ENCODE measurements at places on chromosomes 6 and 20.

GRCh38 chr20:24785141-24786110 lies 163.6 kb upstream of the CST7 start:
- no peak for DNase-seq
- no peak overlapping the region for H3K4me3 ChIP-seq
- no peaks in the 10 kb centered on the region for H3K4me1 ChIP-seq
- no peaks in the 10 kb centered on the region for H3K36me3 ChIP-seq
- H3K27me3 ChIP-seq, result no peaks in the 10 kb centered on the region

GRCh38 chr20:62368392-62368975 lies 1.4 kb upstream of the LAMA5 start:
- no peak overlapping the region for H3K27ac ChIP-seq
- DNase-seq, result no peak
- H3K4me1 ChIP-seq, result peaks cover 13% of the 10 kb centered on the region
- H3K4me3 ChIP-seq, result no peak overlapping the region
- no peaks in the 10 kb centered on the region for H3K36me3 ChIP-seq

DNA sequence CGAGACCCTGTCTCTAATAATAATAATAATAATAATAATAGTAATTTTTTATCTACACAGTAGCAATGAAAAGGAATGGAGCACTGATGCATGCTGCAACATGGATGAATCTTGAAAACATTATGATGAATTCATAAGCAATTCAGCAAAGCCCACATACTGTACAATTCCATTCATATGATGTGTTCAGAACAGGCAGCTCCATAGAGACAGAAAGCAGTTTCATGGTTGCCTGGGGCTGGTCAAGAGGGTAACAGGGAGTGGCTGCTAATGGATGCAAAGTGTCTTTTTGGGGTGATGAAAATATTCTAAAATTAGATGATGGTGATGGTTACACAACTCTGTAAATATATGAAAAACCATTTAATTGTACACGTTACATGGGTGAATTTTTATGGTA lies 43.6 kb downstream of the SLC24A3 start:
- no peaks in the 10 kb centered on the region for H3K4me1 ChIP-seq
- no peak overlapping the region for H3K4me3 ChIP-seq
- H3K36me3 ChIP-seq, result no peaks in the 10 kb centered on the region
- DNase-seq, result no peak
- H3K27me3 ChIP-seq, result no peaks in the 10 kb centered on the region

DNA sequence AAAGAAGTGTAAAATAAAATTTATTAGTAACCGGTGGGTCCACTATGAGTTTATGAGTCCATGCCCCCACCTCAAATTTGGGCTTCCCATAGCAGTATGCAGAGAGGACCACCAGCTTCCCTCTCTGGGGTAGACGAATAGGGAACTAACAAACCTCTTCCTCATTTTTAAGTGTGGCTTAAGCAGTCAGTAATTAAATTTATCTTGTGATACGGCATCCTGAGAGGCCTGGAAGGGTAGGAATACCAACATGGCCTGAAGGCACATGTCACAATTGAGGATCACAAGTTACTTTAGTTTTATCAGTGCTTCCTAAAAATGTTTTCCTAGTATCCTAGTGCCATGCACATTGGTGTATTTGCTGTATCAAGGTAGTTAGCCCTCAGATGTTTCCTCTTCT lies 239.9 kb downstream of the HIVEP2 start:
- H3K27ac ChIP-seq, result no peak overlapping the region
- no peak for DNase-seq
- H3K4me3 ChIP-seq, result no peak overlapping the region
- H3K27me3 ChIP-seq, result no peaks in the 10 kb centered on the region

GRCh38 chr6:40348591-40348990 lies 238.6 kb downstream of the LRFN2 start:
- H3K4me1 ChIP-seq, result no peaks in the 10 kb centered on the region
- H3K27me3 ChIP-seq, result no peaks in the 10 kb centered on the region
- H3K4me3 ChIP-seq, result no peak overlapping the region
- DNase-seq, result no peak
- H3K27ac ChIP-seq, result no peak overlapping the region

GRCh38 chr6:11160199-11160598 lies 48.7 kb upstream of the ERVFRD-1 start:
- DNase-seq, result no peak
- H3K27ac ChIP-seq, result no peak overlapping the region
- no peak overlapping the region for H3K4me3 ChIP-seq
- H3K4me1 ChIP-seq, result no peaks in the 10 kb centered on the region
- H3K36me3 ChIP-seq, result no peaks in the 10 kb centered on the region

GRCh38 chr20:1951436-1952115 lies 42.3 kb downstream of the PDYN start:
- H3K4me3 ChIP-seq, result no peak overlapping the region
- no peak overlapping the region for H3K27ac ChIP-seq
- H3K36me3 ChIP-seq, result no peaks in the 10 kb centered on the region
- H3K27me3 ChIP-seq, result no peaks in the 10 kb centered on the region

GRCh38 chr6:25279748-25280343 lies 672 bp downstream of the CARMIL1 start:
- peak overlapping the region; percentile 91 for H3K4me3 ChIP-seq
- peaks cover 6% of the 10 kb centered on the region for H3K4me1 ChIP-seq

DNA sequence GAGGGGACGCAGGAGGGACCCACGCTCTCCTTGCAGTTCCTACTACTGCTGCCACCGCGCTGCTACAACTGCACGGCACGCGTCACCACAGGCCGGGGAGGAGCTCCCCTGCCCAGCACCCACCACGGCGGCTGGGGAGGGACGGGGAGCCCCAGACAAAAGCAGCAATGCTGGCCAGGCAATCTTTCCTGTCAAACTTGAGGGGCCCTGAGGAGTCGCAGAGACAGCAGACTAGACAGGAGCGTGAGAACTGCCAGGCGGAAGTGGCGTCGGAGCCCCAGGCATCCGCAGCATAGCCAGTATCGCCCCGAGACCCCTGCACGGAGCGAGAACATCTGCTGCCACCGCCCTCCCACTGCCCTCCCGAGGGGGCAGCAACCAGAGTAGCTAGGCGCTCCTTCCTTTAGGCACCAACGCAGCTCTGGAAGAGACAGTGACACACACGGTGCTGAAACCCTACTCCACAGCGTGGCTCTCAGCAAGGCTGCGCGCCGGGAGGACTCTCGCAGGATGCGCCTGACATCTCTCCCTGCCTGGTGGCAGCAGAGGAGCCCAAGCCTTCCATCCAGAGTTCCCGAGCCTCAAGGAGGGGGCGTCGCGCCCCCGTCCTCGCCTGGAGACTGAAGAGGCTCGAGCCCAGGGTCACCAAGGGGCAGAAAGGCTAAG lies 2.2 kb downstream of the TAF4 start:
- DNase-seq, result no peak
- H3K36me3 ChIP-seq, result no peaks in the 10 kb centered on the region
- peaks cover 21% of the 10 kb centered on the region for H3K4me1 ChIP-seq
- H3K27me3 ChIP-seq, result no peaks in the 10 kb centered on the region
- peak overlapping the region; percentile 48 for H3K4me3 ChIP-seq
- no peak overlapping the region for H3K27ac ChIP-seq

GRCh38 chr6:43127877-43128276 lies 43.2 kb upstream of the SRF start:
- no peaks in the 10 kb centered on the region for H3K36me3 ChIP-seq
- no peak overlapping the region for H3K4me3 ChIP-seq
- H3K27ac ChIP-seq, result no peak overlapping the region
- peaks cover 28% of the 10 kb centered on the region for H3K4me1 ChIP-seq

DNA sequence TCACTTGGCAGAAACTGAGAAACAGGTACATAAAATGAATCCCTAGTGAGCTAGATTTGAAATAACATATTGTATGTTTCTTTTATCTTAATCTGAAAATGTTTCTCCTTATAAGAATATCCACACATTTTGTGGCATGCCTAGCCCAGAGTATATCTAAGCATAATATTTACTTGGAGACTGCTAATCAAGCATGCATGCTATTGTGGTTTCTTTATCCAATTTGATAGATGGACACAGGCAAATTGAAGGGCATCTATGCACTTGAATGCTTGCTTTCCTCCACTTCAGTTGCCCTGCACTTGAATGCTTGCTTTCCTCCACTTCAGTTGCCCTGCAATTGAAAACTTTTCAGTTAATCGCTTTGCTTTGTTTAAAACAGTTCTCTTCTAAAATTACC lies 729.8 kb downstream of the TBC1D32 start:
- no peak overlapping the region for H3K4me3 ChIP-seq
- no peaks in the 10 kb centered on the region for H3K36me3 ChIP-seq
- H3K27me3 ChIP-seq, result no peaks in the 10 kb centered on the region
- DNase-seq, result no peak
- no peaks in the 10 kb centered on the region for H3K4me1 ChIP-seq

DNA sequence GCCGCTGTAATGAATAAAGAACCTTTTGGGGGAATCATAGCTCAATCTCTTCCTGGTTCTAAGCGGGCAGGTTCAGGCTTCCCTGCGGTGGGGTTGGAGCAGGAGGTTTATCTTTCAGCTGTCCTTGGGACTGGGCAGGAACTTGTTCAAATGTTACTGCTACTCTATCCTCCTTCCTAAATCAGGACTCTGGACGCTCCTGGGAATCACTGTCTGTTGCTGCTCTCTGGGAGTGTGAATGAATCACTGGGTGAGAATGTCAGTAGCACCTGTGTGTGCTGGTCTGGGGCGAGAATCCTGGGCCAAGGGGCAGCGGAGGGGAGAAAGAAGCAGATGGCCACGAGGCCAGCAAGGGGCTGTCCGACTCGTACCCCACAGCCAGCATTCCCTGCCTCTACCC lies 65.4 kb upstream of the ZNFX1 start:
- H3K27me3 ChIP-seq, result no peaks in the 10 kb centered on the region
- no peaks in the 10 kb centered on the region for H3K4me1 ChIP-seq
- no peaks in the 10 kb centered on the region for H3K36me3 ChIP-seq
- no peak overlapping the region for H3K27ac ChIP-seq

GRCh38 chr6:42088101-42088591 lies 37.8 kb downstream of the TAF8 start:
- no peak for DNase-seq
- H3K27me3 ChIP-seq, result no peaks in the 10 kb centered on the region
- H3K4me1 ChIP-seq, result no peaks in the 10 kb centered on the region

GRCh38 chr6:161261816-161262215 lies 12.0 kb downstream of the AGPAT4 start:
- H3K27ac ChIP-seq, result no peak overlapping the region
- no peaks in the 10 kb centered on the region for H3K36me3 ChIP-seq
- H3K4me3 ChIP-seq, result no peak overlapping the region
- no peak for DNase-seq

- DNase-seq, result peak; percentile 51
- H3K4me3 ChIP-seq, result no peak overlapping the region
- no peaks in the 10 kb centered on the region for H3K36me3 ChIP-seq
- H3K4me1 ChIP-seq, result peaks cover 17% of the 10 kb centered on the region
- H3K27me3 ChIP-seq, result no peaks in the 10 kb centered on the region
- H3K27ac ChIP-seq, result peak overlapping the region; percentile 36
Measured at GRCh38 chr6:52364480-52365166, 2.7 kb downstream of the PAQR8 start.

DNA sequence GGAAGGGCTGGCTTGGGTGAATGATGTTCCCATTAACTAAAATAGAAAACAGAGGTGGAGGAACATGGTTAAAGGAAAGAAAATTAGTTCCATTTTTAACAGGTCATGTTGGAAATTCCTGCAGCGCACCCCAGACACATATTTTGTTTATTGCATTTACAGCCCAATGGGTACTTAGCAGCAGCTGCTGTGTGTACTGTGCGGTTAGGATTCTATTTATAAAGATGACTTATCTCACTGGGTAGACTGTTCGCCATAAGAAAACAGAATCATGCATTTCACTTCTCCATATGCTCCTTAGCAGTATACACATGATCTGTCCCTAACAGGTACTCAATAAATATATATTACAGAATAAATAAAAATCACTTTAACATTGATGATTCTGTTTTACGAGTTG lies 135.8 kb downstream of the SLC35F1 start:
- H3K27me3 ChIP-seq, result no peaks in the 10 kb centered on the region
- no peak overlapping the region for H3K4me3 ChIP-seq
- no peaks in the 10 kb centered on the region for H3K4me1 ChIP-seq
- H3K27ac ChIP-seq, result no peak overlapping the region

GRCh38 chr6:11298651-11299420 lies 66.4 kb upstream of the NEDD9 start:
- no peaks in the 10 kb centered on the region for H3K27me3 ChIP-seq
- peaks cover 4% of the 10 kb centered on the region for H3K4me1 ChIP-seq
- H3K27ac ChIP-seq, result no peak overlapping the region

- no peak for DNase-seq
- no peaks in the 10 kb centered on the region for H3K36me3 ChIP-seq
- H3K4me3 ChIP-seq, result no peak overlapping the region
- H3K27me3 ChIP-seq, result no peaks in the 10 kb centered on the region
- H3K27ac ChIP-seq, result no peak overlapping the region
- no peaks in the 10 kb centered on the region for H3K4me1 ChIP-seq
Measured at GRCh38 chr20:19654921-19655320, 103.1 kb upstream of the RIN2 start.

- no peak overlapping the region for H3K27ac ChIP-seq
- H3K27me3 ChIP-seq, result no peaks in the 10 kb centered on the region
- H3K4me3 ChIP-seq, result no peak overlapping the region
- H3K4me1 ChIP-seq, result peaks cover 6% of the 10 kb centered on the region
Measured at GRCh38 chr6:151263967-151264366, 24.2 kb downstream of the AKAP12 start.

DNA sequence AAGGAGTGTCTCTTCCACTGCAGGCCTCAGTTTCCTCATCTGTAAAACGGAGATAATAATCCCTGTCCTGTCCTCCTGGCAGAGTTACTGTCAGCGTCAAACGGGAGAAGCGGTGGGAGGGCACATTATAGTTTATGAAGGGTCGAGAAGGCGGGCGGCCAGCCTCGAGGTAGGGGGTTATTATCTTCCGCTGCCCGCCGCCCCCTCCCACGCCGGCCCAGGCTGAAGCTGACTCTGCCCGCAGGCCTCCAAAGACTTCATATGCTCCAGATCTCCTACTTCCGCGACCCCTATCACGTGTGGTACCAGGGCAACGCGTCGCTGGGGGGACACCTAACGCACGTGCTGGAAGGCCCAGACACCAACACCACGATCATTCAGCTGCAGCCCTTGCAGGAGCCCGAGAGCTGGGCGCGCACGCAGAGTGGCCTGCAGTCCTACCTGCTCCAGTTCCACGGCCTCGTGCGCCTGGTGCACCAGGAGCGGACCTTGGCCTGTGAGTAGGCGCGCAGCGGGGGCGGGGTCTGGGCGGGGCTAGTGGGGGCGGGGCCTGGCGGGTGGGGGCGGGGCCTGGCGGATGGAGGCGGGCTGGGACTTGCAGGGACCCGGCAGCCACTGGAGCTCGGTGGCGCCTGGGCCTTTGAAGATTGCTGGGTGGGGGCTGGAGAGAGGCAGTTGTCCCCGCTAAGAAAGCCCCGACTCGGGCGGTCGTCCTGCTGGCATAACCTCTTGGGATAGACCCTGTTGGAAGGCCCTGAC lies 2.8 kb downstream of the PROCR start:
- H3K4me3 ChIP-seq, result no peak overlapping the region
- no peaks in the 10 kb centered on the region for H3K36me3 ChIP-seq
- no peak overlapping the region for H3K27ac ChIP-seq
- no peak for DNase-seq
- H3K27me3 ChIP-seq, result no peaks in the 10 kb centered on the region
- peaks cover 2% of the 10 kb centered on the region for H3K4me1 ChIP-seq

DNA sequence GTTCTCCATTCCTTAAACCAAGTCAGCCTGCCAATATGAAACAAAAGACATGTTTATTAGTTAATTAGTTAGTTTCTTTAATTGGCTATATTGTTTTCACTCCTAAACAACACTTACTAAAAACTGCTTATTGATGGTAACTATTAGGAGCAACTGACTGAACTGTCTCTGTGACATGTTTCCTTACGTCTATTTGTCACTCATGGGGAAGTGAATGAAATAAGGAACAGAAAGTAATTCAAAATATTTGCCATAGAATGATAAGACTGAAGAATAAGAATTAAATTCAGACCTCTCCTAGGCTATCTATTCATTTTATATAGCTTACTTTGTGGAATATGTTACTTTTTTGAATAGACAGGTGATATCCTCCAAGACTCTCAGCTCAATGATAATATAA lies 217.2 kb downstream of the LAMA2 start:
- H3K27ac ChIP-seq, result no peak overlapping the region
- H3K36me3 ChIP-seq, result no peaks in the 10 kb centered on the region
- DNase-seq, result no peak
- no peak overlapping the region for H3K4me3 ChIP-seq
- no peaks in the 10 kb centered on the region for H3K27me3 ChIP-seq
